ENCODE measurements at places on chromosomes 1 and 21.

DNA sequence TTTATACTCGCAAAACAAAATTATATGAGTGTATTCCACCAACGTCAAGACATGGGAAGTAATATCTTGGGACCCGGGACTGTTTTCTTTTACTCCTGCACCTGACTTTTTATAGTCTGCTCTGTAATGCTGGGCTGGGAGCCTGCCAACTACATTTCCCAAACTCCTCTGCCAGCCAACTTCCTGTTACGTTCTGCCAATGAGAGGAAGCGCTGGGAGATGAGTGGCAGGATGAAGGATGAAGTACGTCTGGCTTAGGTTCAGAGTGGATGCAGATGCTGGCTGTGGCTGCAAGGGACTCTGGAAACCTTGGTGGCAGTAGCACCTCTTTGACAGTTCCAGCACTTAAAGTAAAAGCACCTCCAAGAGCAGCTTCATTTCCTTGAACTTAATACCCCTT lies 59.6 kb downstream of the USP24 start:
- DNase-seq: no peak

- no peak for DNase-seq
These were observed 7.7 kb downstream of the PCP4L1 start for GRCh38 chr1:161266202-161266601.

GRCh38 chr1:111734426-111734825 lies 4.8 kb downstream of the INKA2 start:
- DNase-seq: no peak

- DNase-seq: no peak
These were observed 202.6 kb downstream of the APP start for GRCh38 chr21:25967901-25968438.

DNA sequence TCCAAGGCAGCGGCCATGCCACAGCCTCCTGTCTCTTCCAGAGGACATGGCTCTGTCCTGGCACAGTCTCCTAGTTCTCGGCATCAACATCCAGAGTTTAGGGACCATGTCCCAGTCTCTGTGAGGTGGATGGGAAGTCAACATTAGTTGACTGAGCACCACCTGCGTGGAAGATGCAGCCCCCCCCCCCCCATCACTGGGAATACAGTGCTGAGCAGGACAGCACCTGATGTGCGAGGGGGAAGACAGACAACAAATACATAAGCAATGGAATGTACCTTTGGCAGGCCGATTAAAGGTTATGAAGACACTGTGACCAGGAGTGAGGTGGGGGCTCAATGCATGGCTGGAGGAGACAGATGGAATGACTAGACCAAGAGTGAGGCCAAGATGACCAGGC lies 26.6 kb downstream of the KNCN start:
- no peak for DNase-seq

All from activated CD8-positive, alpha-beta memory T cell treated with anti-CD3 and anti-CD28 coated beads for 48 hours (primary cell).